Naive thymus-derived CD4-positive, alpha-beta T cell (primary cell): ENCODE measurements at places on chromosomes 12 and 14. TPM values are rescaled to one million over a fixed set of nuclear protein-coding genes. Genes with fewer than 3 reads are reported as not detected.

Gene AKAP5
- 0.03 TPM for polyA plus RNA-seq

DNA sequence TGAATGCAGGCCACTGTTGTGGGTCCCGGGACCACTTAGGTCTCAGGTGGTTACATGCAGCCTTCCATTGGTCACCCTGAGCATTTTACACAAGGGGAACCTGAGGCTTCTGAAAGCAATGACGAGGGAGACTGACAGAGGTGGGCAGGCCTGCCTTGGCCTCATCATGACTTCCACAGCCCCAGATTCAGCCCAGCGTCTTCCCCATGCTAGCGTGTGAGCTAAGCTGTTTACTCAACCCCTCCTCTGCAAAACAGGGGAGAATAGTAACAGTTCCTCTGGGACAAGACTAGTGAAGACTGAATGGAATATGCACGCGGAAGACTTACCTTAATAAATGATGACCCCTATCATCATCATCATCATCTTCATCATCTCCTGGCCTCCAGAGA lies 46.8 kb downstream of the VWF start:
- no peak for DNase-seq

- DNase-seq, result no peak
Observed at GRCh38 chr12:74280156-74280655, 257.4 kb upstream of the ATXN7L3B start.

- no peak for DNase-seq
Observed at GRCh38 chr12:77407931-77408330, 342.6 kb upstream of the E2F7 start.

GRCh38 chr12:1594006-1594260 lies 448 bp downstream of the FBXL14 start:
- DNase-seq, result no peak

- DNase-seq, result no peak
Observed at GRCh38 chr12:49577589-49578315, 9.8 kb upstream of the MCRS1 start.

- DNase-seq, result no peak
Observed at GRCh38 chr14:50320283-50320682, 8.2 kb downstream of the DMAC2L start.

DNA sequence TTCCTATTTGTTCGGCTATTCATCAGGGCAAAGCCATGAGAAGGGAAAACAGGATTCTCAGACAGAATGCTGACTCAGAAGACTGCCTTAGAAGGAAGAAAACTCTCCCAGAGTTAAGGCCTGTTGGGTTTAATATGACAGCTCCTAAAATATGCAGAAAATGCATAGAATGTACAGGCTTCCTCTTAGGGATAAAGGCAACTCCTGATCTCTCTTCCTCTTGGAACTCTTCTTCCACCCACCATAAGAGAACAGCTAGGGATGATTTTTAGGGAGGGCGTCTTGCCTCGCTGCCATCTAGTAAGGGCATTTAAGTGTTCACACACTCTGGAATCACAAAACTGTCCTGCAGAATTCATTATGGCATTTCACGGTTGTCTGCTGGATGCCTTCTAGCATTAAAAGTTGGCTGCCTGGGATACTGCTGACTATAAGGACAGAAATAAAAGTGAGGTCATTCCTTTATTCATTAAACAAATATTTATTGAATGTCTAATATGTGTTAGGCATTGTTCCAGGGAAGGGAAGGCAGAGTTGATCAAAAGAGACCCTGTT lies 73.7 kb downstream of the DCAF5 start:
- no peak for DNase-seq
